ENCODE measurements at places on chromosomes 7 and 10.

DNA sequence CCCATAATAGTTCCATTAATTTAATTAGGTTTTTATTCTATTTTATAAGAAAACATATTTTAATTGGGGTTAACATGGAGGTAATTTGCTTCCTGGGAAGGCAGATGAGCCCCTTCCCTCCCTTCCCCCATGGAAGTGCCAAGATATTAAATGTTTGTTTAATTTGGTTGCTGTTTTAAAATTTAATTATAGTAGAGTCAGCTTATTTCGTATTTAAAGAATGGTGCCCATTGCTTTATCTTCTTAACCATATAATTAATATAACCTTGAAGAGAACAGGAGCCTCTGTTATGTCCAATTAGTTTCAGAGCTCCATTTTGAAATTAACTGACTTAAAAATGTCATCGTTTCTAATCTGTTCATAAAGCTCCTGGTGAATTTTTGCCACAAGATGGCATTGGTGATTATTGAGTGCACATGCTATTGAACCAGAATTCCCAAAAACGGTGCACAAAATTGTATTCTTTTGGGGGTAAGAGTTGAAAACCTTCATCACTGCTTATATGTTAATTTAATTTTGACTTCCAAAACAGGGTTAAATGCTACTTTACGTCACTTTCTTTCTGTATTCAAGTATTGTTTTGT lies 26.0 kb downstream of the KLHDC10 start:
- no peak for DNase-seq

- DNase-seq: peak; percentile 6
These were observed 1.0 kb upstream of the AVPI1 start for GRCh38 chr10:97687785-97688781.

DNA sequence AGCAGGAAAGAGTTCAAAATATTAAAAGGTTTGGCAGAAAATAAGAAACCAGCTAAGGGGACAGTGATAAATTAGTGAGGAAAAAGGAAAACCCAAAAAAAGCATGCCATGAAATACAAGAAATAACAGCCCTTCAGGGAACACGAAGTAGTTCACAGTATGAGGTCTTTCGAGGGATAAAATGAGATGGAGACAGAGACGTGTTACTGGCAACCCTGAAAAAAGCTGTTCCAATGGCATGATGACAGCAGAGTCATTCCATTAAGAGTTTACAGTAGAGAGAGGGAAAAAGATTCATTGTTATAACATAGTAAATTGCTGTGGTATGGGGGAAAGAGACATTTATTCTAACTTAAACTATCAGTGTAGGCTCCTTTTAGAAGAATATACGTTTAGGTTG lies 391.2 kb downstream of the ANKRD7 start:
- no peak for DNase-seq

GRCh38 chr10:101843032-101844021 lies at the start of gene KCNIP2:
Gene KCNIP2, minus strand, starts transcription at chr10:101843800. Its CDS starts 232 bp downstream, at chr10:101843568.
- DNase-seq: no peak

DNA sequence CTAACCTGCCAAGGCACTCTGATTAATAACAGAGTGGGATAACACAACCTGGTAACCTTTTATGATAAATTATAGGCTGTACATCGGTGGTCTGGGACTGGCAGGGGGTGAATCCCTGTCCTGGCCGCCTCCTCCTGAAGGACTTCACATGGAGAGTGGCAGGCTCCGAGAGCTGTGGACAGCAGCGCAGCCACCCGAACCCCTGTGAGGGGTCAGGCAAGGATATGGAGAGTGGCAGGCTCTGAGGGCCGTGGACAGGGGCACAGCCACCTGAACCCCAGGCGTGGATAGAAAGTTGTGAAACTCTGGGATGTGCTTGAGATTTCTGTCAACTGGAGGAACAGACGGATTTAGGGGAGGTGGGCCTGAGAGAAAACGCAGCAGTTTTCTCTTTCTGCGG lies 107.0 kb upstream of the MGMT start:
- DNase-seq: no peak

DNA sequence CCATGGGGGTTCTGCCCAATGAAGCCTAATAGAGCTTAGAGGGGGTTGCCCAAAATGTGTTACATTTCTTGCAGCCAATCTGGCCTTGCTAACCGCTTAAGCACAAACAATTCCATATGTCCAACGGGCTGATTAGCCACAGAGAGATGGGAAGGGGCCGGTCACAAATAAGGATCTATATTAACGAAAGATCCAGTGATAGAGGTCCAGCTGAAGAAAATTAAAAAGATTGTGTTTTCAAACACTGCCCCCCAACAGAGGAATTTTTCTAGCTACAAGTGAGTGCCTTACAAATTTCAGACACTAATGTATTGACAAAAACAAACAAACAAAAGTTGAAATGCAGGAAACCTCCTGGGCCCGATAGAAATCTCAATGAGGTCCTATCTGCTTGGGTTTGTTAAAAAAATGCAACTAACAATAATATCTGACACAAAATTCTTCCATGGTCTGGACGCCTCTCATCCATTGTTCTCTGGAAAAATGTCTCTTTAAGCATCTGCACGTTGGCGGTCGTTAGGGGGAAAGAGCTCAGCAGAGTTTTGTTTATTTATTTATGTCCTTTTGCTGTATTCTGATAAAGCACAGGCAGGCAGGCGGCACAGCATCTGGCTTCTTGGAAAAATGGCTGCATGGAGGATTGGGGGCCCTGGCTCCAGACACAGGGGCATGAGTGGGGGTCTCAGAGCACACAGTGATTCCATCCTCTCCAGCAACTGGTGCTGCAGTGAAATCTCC lies 402.0 kb downstream of the RPS24 start:
- DNase-seq: no peak

DNA sequence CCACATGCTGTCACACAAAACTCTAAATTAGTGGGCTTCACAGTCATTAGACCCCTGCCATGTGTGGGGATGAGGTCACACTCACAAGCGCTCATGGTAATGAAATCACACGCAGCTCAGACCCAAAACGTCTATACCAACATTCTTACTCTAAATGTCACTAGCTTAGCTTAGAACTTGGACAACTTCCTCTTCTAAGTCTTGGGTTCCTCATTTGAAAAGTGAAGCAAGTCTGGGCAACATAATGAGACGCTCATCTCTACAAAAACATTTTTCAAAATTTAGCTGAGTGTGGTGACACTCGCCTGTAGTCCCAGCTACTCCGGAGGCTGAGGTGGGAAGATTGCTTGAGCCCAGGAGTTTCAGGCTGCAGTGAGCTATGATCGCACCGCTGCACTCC lies 92.7 kb upstream of the MACROH2A2 start:
- peak; percentile 74 for DNase-seq

DNA sequence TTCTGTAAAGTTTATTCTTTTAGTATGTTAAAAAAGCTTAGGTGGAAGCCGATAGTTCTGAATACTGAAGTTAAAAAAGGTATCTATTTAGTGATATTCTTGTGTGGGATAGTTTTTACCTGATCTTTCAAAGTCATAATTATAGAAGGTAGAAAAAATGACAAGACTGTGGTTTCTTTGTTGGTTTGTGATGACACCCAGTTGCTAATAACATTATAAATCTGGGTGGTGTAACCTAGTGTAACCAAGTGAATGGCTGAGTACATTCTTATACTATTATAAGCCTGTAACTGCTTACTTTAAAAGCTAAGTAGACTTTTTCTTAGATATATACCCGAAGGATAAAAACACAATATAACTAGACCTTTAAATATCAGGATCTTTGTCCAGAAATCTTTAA lies 2.3 kb downstream of the CDK13 start:
- no peak for DNase-seq
